ENCODE measurements at places on chromosomes 12 and 14.

DNA sequence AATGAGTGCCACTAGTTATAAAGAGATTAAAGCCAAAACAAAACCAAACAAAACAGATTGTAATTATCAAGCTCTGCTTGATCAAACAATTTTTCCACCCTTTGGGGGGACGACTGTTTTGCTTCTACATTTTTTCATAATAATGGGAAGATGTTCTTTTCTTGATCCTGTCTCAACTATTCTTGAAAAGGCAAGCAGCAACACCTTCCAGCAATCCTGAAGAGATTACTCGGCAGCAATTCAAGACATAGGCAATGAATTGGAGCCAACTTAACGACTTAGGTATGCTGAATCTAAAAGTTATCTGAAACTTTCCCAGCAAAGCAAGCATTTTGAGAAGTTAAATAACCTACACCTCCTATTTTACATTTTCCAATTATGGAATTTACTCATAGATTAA lies 69.9 kb upstream of the SLC38A4 start:
- no peak for DNase-seq

- no peak for DNase-seq
Measured at GRCh38 chr12:109264943-109265650, 44.0 kb downstream of the FOXN4 start.

GRCh38 chr12:49964849-49965624 lies 3.4 kb downstream of the AQP5 start:
- no peak for DNase-seq

DNA sequence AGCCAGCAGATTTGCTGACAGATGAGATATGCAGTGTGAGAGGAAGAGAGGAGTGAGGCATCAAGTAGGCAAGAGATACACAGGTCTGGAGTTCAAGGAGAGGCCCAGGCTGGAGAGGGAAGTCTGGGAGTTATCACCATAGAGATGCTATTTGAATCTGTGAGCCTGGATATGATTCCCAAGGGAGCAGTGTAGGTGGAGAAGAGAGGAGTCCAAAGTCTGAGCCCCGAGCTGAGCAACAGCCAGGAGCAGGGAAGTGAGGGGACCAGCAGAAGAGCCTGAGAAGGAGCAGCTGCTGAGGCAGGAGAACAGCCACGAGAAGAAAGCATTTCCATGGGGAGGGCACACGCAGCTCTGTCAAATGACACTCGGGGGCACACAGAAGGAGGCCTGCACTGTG lies 20.2 kb upstream of the NXPH4 start:
- DNase-seq: no peak

GRCh38 chr14:70254476-70254961 lies 65.8 kb upstream of the SLC8A3 start:
- no peak for DNase-seq

- peak; percentile 83 for DNase-seq
Measured at GRCh38 chr14:94970941-94971730, 186.2 kb downstream of the DICER1 start.

DNA sequence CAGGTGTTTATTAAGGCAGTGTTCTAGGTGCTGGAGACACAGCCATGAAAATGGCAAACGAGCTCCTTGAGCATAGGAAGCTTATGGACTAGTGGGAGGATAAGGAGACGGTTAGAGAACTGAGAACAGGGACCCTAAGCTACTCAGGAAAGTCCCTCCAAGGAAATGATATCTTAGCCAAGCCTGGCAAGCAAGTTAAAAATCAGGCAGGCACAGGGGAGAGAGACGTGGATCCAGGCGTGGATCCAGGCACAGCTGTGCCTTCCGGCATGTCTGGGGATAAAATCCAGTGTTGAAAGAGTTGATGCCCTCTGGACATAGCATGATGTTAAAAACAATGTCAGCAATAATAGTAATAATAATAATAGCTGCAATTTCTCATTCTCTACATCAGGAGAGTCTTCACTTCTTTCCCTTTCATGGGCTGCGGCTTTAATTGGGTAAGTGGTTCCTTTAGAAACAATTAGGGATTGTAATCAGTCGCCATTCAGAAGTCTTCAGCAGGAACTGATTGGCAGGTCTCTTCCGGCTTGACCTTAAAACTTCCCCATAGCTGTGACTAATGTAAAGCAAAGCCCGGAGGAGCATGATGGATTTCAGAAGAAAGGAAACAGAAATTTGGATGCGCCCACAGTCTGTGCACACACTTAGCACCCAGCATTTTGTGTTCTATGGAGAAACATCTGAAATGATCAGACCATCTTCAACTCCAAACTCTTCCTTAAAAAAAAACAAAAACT lies 230.2 kb downstream of the SLC41A2 start:
- no peak for DNase-seq

- no peak for DNase-seq
Measured at GRCh38 chr12:119613319-119613936, 19.9 kb downstream of the TMEM233 start.

- no peak for DNase-seq
Measured at GRCh38 chr14:65496178-65496993, 83.9 kb downstream of the FUT8 start.
